ENCODE measurements at places on chromosomes 4 and X.
A peak's percentile ranks its signal among the peaks of the same experiment; 100 is the strongest.

GRCh38 chr4:184755278-184755677, 21.4 kb upstream of the CENPU start:
- DNase-seq: peak; percentile 42

DNA sequence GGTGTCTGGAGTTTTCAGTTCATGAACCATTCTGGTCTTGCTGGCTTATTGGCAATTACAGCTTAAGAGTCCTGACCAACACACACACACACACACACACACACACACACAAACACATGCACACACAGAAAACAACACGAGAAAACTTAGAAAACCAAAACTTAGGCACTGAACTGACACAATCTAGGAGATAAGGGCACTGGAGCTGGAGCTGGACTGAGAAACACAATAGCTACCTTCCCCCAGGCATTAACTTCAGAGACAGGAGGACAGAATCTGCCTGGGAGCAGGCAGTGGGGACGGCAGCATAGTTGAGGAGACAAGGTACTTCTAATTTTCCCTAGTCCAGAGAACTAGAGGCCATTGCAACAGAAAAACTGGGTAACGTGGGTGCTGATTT, 62.3 kb downstream of the LNX1 start:
- no peak for DNase-seq

DNA sequence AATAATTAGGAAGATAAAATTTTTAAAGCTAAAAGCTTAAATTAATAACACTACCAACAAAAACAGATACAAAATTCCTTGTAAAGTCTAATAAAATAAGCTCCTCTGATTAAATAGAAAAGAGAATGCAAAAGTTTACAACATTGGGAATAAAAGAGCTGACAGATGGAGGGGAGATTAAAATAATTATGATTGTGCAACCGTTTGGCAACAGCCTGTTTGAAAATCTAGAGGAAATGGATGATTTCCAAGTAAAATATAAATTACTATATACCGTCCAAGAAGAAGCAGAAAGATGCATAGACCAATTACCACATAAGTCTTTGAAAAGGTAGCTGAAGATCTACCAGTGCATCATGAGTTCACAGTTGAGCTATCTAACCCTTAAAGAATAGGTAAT, 46.4 kb upstream of the VBP1 start:
- no peak for DNase-seq

- peak; percentile 15 for DNase-seq
These were observed 1624.0 kb upstream of the IGFBP7 start for GRCh38 chr4:58734030-58734674.

GRCh38 chr4:110705440-110705782, 82.5 kb upstream of the PITX2 start:
- no peak for DNase-seq

DNA sequence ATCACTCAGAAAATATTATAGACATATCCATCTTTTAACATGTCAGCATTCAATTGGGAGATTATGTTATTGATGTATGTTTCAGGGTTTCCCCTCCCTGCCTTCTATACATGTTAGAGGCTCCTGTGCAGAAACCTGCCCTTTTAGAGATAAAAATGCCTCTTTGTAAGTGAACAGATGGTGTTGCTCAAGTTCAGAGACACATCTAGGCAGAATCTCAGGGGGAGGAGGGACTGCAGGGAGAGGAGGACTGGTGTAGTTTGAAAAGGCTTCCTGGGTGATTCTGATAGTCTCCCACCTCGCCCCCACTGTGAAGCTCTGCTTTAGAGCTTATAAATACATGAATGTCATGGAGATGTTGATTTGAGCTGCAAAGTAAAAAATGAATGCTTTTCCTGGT, 12.0 kb upstream of the UNC5C start:
- no peak for DNase-seq

- no peak for DNase-seq
These were observed 10.4 kb downstream of the CCSER1 start for GRCh38 chr4:90137555-90137954.

- no peak for DNase-seq
These were observed 4.6 kb downstream of the MPP1 start for GRCh38 chrX:154800478-154801210.

DNA sequence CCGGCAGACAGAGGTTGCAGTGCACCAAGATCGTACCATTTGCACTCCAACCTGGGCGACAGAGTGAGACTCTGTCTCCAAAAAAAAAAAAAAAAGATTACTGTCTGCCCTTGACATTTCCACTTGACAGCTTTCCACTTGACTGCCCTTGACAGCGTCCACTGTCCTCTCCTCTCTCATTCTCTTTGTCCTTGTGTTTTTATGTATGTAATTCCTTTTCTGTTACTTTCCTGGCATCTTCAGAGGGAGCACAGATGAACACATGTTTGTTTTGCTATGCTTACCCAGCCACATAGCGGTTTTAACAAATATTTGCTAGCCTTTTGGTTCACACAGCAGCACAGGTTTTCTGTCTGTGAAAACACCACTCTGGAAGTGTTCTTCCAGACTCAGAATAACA, 26.2 kb downstream of the SYAP1 start:
- no peak for DNase-seq

DNA sequence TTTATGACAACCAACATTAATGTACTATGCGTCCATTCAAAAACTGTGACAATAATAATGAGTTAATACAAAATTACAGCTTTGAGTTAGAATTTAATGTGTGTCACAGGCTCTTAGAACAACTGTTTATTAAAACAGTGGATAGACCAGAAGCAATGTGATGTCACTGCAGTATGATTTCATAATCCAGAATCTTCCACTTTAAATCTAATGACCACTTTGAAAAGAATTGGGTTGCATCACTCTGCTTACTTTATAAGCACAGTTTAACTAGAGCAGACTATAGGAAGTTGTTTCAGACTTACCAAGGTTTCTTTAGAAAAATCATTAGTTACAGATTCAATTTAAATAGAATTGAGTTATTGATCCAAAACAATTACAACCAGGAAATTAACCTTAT, 758.5 kb downstream of the KCTD8 start:
- no peak for DNase-seq

DNA sequence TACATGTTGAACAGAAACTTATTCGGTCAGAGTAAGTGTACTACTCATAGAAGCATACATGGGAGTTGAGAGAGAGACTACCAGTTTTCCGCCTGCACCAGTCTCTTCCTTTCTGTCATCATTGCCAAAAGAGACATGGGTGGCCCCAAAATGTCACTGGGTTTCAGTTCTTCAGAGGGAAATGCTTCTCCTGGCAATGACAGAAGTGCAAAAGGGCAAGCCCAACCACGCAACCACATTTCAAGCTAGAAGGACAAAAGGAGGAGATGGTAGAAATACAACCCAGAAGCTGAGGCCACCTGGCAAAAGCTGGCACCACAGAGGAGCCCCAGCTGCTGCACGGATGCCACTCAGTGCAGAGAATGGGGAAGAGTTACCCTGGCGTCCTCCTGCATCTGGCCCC, 320.1 kb downstream of the BCOR start:
- no peak for DNase-seq

- no peak for DNase-seq
These were observed 70.2 kb downstream of the TBL1X start for GRCh38 chrX:9535101-9535500.

DNA sequence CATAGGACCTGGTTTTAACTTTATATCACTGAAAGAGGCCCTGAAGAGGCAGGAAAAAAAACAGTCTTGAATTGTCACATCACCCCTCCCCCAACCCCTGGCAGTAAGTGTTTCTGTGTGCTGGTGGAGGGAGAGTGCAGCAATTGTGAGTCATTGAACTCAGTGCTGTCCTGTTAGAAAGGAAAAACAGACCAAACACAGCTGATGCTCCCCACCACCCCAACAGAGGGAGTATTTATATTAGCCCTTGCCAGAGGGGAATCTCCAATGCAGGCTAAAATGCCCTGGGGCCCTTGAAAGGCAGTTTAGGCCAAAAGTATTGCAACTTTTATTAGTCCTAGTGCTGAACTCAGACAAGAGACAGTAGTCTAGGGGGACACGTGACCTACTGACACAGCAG, 197.8 kb upstream of the AGTR2 start:
- DNase-seq: no peak

GRCh38 chr4:113837397-113837796, 75.9 kb upstream of the CAMK2D start:
- DNase-seq: peak; percentile 93

- DNase-seq: no peak
These were observed 2.3 kb upstream of the KDM5C start for GRCh38 chrX:53227224-53227765.

- no peak for DNase-seq
These were observed 186.1 kb downstream of the PALLD start for GRCh38 chr4:168682898-168683500.

GRCh38 chr4:110480746-110481271, 4.9 kb downstream of the ENPEP start:
- DNase-seq: peak; percentile 51

DNA sequence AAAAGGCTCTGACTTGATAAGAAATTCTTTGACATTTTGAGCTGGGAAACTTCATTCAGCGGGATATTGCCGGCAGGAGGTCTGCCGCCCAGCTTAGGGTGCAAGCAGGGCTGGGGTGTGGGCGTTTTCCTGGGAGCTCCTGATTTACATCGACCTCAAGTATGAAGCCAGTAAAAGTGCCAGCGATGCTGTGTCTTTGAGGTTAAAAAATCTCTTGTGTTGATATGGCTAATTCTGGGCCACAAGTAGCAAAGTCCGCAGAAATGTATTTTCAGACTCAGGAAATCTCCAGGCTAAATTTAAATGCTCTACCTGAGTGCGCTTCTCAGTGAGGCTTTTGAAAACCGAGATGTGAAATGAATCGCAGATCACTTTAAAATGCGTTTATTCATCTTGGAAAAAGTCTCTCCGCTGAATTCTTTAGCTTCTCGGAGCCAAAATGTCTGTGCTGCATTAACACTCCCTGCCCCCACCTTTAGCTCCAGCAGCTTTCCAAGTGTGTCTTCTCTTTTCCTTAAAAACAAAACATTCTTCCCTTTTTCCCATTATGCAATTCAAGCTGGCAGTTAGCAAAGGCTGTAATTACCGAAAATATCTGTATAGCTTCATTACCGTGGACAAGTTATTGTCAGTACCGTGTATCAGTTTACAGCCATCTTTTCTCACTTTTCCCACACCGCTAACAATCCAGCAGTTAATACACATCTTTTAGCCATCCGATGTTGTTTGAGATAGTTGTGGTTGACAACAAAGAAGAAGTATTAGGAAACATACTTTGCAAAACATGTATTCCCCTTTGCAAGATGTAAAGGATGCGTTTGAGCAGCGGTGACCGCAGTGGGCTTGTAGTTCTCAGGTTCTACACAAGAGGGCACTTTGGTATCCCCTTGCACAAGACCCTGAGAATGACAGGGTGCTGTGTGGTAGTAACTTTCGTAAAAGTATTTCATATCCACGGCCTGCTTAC, 136.0 kb upstream of the STX18 start:
- peak; percentile 78 for DNase-seq

GRCh38 chr4:165204462-165204830, 2.9 kb upstream of the KLHL2 start:
- DNase-seq: peak; percentile 67

DNA sequence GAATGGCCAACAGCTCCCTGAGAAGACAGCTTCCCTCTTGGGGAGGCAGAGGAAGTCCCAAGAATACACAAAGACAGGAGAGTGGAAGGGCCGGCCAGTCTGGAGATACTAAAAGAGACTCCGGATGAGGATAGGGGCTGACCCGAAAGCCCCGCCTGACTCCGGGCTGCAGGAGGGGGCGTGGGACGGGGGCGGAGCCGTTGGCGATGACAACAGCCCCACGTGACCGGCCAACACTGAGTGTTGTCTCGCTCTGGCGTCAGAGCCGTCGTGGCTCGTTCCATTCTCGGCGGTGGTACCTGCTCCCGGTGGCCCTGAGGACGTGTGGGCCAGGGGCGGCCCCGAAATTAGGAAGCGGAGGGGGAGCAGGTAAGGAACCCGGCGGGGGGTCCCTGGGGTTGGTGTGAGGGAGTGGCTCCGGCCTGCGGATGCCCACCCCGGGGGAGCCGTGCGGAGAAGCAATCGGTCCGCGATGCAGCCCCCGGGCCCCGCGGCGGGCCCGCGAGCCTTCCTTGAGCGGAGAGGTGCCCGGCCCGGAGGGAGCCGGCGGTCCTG, at the start of gene BEX4:
Gene BEX4 (plus strand): TSS at position 239 of the 555 bp plus-strand sequence. CDS start 1,046 bp downstream, outside the sequence.
- peak; percentile 79 for DNase-seq

GRCh38 chrX:39896951-39897740, 200.6 kb downstream of the BCOR start:
- peak; percentile 71 for DNase-seq

DNA sequence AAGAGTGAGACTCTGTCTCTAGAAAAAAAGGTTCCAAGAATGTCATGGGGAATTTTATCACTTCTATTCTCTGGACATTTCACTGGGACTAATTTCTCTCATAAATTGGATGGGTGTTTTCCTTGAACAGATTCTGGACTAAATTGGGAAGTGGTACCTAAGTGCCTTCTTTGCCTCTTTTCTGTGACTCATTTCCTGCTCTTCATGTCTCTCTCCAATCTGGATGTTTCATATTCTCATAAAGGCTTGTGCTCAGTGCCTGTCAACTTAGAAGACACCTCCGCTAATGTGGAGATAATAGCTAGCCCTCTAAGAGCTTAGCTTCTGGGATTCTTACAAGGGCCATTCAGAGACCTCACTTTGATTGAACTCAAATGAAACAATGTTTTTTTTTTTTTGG, 38.0 kb upstream of the IGFBP7 start:
- peak; percentile 25 for DNase-seq

DNA sequence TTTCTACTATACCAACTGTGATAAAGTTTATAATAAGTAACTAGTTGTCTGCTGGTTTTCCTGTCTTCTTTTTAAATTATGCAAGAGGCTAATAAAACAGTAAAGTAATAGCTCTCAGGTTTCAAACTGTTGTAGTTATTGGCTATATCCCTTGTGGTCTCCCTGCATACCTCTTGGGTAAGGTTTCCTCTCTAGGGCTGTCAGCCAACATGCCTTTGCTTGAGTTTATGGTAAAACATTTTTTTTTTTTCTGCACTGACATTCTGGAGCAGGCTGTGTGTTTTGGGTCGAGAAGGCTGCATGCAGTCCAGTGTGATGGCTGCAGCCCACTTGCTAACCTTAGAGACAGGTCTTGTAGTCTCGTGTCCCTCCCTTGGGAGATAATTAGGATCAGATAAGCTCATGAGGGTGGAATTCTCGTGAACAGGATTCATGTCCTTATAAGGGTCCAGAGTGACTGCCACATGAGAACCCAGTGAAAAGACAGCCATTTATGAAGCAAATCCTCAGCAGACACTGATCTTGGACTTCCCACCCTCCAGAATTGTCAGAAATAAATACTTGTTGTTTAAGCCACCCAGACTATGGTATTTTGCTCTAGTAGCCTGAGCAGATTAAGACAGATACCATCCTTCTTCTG, 831.2 kb downstream of the CCSER1 start:
- peak; percentile 89 for DNase-seq

DNA sequence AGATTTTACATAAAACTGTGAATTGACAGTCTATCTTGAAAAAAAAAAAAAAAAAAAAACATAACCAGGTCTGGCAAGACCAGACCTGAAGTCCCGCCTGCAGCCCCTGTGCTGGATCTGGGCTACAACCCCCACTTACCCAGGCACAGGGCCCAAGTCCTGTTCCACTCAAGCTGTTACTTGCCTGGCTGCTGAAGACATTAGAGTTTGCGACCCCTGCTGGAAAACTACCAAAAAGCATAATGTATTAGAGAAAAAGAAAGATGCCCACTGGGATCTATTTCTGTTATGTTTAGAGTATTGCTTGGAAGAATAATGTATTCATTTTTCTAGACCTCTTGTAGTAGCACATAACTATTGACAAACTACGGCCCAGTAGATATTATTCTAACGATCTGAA, 4.7 kb downstream of the HS3ST1 start:
- peak; percentile 33 for DNase-seq

- DNase-seq: peak; percentile 74
These were observed 28.2 kb upstream of the MID1 start for GRCh38 chrX:10648614-10649013.

GRCh38 chrX:79138658-79139241, 5.7 kb upstream of the GPR174 start:
- DNase-seq: no peak
